ENCODE measurements at places on chromosomes 6 and 20.

GRCh38 chr20:13717631-13718044 is 67.1 kb downstream of the ESF1 start:
- no peak for DNase-seq

DNA sequence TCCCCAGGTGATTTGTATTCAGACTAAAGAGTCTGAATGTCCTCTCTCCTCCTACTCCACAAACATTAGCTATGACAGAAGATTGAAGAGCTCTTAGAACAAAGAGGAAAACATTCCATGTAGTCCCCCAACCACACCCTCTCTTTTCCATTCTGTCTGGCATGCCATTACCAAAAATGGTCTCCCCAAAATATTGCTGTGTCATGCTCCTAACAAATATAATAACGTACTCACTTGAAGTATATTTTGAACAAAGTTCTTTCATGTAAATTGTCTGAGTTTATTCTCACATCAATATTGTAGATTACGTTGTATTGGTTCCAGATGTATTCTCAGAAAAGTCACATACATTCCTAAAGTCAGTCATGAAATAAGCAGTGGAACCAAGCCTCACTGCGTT is 467.3 kb upstream of the IRAK1BP1 start:
- DNase-seq = no peak

GRCh38 chr6:3259491-3259958 is 778 bp downstream of the PSMG4 start:
- peak; percentile 57 for DNase-seq

GRCh38 chr20:64101731-64102621 is 5.4 kb downstream of the NPBWR2 start:
- no peak for DNase-seq

DNA sequence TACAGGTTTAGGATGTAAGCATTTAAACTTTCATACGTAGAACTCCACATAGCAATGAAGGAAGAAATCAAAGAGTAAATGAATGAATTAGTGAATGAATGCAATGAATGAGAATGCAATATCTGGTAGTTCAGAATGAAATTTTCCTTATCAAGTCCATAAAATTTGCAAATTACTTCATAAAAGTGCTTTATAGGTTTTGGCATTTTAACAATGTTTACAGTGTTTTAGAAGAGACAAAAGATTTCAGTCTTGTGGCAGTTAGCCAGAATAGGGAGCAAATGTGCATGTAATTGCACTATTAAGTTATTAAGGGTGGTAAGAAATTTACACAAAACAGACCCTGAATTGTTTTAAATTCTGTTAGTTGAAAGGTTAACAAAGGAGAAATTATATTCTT is 739.4 kb upstream of the FLRT3 start:
- DNase-seq = no peak

- peak; percentile 8 for DNase-seq
These were observed 39.2 kb downstream of the MMUT start for GRCh38 chr6:49423817-49424216.

DNA sequence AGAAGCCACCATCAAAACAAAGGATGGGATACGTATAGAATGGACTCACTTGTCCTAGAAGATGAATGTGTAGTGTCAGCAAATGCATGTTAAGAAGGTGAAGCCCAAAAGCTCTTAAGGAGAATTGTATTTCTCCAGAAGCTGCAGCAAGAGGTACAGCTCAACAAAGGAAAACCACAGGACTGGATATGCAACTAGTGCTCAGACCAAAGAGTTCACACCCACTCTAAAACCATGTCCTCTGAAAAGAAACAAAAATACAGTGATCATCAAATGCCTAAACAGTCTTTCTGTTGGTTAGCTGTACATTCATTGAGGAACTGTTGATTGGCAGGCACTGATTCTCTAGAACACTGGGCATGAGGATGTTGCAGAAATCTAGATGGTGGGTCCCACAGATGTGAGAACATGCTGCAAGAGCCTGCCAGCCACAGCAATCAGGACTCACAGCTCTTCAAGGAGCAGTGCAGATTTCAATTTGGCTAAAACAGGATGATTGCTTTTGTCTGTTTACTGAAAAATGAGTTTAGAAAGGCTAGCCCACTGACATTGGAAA is 94.6 kb downstream of the COL9A1 start:
- no peak for DNase-seq

- no peak for DNase-seq
These were observed 4.7 kb downstream of the SLCO4A1 start for GRCh38 chr20:62646851-62647520.

DNA sequence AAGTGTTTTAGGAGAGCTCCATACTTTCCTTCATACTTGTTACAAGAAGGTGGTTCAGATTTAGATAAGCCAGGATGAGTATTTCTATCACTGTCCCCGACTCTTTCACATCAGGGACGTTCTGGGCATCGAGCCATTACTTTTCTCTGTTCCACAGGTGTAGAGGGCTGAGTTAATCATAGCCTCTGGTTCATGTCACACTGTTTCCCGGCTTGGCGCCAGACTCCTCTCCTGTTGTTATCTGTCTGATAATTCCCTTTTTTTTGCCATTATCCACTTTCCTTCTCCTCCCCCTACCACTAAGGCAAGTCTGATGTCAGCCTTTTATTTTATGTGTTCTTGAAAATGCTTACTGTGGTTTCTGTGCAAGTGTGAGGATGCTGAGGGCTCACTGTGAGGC is 593.4 kb downstream of the UTRN start:
- DNase-seq = no peak

GRCh38 chr6:131285548-131285947 is 150.3 kb downstream of the AKAP7 start:
- DNase-seq = no peak

DNA sequence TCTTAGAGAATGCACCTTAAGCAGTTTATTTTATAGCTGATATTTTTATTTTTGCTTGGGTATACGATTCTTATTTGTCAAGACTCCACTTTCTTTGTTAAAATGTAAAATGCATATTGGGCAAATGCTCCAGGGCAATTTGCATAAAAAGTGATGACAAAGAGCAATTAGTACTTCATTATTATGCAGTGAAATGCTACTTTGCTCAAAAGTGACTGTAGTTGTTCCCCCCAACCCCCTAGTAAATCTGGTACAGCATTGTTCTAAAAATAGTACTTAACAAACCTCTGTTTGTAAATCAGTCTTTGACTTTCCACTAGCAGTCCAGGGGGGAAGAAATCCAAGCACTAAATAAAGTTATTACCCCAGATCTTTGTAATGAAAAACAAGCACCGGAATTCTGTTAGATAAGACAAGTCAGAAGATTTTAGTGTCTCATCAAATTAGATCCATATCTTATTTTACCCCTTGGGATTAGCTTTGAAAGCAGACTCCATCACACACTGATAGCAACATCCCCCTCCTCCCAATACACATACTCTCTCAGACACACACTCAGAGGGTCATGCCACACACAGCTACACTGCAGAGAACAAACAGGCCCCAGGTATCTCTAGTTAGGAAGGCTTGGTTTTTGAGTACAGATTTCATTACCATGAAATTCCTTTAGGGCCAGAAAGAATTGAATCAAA is 32.9 kb upstream of the BACH2 start:
- no peak for DNase-seq

- no peak for DNase-seq
These were observed 172.9 kb downstream of the FNDC1 start for GRCh38 chr6:159342146-159342545.
